ENCODE measurements at places on chromosomes 2 and 18.
A peak's percentile ranks its signal among the peaks of the same experiment; 100 is the strongest.

DNA sequence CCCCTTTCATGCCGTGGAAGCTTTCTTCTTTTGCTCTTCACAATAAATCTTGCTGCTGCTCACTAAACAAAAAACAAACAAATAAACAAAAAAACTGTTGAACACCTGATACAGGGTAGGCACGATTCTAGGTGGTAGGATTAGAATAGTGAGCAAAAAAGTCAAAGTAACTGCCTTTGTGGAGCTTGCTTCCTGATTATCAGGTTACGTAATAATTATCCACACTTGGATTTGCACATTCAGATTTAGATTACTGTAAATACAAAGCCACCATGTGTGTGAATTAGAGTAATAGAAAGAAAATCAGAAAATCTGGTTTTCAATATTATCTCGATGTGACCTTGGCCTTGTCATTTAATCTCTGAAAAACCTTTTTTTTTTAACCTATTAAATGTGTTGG lies 307.1 kb downstream of the NRXN1 start:
- no peak for DNase-seq

- DNase-seq = no peak
Observed at GRCh38 chr2:7866825-7867224, 815.0 kb upstream of the ID2 start.

DNA sequence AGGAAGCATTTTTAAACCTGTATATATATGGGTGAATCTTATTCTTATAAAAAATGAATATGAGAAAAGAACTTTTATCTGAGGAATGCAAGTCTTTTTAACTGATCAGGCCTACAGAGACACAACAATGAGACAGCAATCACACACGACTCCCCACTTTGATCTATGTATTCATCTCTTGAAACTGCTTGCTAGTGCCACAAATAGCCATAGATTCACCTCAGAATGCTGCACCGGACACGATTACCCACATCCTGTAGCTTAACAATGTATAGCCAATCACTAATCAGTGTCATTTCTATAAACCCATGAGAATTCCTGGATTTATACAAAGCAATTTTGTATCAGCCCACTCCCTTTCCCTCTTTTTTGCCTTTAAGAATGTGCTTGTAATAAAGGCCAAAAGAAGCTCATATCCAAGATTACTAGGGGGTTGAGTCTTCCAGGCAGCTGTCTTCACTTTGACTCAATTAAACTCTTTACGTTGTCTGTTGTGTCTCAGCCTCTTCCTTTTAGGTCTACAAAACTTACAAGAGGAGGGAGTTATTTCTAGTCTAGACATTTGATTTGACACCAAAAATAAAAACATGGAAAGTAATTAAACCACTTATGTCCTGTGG lies 94.9 kb downstream of the MBD2 start:
- DNase-seq = peak; percentile 75

DNA sequence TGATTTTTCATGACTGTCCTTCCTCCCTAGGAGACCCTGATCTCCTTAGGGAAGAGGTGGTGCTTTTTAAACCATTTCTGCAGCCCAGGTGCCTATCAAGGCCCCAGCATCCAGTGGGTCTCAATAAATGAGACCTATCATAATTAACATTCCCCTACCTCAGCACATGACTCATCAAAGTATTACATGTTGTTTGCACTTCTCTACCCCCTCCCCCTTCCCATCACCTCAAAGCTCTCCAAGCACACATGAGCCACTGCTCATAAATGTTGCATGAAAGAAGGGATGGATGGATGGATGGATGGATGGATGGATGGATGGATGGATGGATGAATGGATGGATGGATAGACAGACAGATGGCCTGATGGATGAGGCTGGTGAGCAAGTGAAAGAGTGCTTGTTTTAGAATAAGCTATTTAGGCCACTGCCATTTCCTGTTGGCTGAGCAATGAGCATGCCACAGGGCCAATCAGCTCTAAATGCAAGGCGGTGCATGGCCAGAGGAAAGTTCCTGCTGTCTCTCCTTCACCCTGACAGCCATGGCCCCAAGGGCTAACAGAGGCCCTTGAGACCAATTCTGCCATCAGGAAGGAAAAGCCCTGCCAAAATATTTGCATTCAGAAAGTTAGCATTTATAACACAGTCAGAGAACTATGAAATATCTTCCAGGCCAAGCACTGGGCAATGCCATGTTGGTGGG lies 20.9 kb upstream of the STEAP3 start:
- DNase-seq = no peak

- DNase-seq = no peak
Observed at GRCh38 chr2:55097461-55098410, 47.5 kb upstream of the RTN4 start.

- no peak for DNase-seq
Observed at GRCh38 chr2:101893681-101894381, 97.9 kb upstream of the IL1R2 start.

DNA sequence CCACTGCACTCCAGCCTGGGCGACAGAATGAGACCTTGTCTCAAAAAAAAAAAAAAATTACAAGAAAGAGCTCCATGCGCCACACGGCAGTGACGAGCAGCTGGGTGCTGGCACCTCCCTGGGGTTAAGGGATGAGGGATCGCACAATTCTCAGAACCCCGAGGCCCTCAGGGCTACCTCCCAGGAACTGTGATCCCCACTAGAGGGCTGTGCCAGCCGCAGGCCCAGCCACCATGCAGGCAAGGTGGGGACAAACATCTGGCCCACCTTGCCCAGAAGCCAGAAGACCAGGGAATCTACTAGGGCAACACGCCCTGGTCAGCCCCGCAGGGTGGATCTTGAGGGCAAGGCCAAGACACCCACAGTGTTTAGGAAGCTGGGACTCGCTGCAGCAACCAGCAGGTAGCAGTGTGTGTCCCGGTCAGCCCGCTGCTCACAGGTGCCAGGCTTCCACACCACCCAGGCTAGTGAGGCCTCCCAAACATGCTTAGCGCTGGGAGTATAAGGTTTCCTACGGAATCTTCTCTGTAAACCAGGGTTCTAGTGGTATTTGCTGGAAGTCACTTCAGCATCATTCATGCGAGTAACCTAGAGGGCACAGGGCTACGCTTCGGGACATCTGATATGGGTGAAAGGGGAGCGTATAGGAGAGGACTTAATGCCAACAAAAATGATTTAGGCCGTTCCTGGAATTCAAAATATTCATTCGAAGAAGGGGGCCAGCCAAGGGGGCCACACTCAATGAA lies 6.7 kb downstream of the SAG start:
- no peak for DNase-seq

GRCh38 chr2:189086710-189087109 lies 92.9 kb downstream of the COL5A2 start:
- DNase-seq = no peak

DNA sequence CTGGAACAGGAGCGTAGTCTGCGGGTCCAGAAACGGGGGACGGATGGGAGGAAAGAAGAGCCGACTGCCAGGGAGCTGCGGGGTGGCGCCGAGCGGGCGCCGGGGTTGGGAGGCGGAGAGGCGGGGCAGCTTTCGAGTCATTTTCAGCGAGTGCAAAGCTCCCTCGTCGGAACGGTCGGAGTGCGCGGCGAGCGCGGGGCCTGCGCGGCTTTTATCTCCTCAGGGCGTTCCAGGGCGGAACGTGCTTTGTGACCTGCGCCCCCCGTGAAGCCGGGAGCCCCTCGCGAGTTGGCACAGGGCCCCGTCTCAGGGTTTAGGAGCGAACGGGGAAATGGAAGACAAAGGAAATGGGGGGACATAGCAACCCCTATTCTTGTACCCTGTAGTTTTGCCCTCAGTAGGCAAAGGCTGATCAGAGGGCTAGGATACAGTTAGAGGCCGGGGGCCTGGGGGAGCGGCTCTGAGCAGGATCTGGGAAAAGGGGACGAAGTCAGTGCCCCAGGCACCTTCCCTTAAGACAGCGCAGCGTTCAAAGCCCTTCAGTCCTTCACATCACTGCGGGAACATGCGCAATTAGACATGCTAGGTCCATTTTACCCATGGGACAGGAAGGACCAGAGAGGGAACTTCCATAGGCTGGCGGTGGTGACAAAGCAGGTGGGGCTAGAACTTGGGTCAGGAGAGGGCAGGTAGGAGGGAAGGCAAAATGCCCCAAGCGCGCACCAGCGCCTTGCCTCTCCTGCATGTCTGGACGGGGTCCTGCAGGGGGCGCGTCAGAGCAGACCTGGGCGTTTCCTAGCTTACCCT lies 60.1 kb upstream of the IL1RL1 start:
- peak; percentile 64 for DNase-seq

- no peak for DNase-seq
Observed at GRCh38 chr2:119684518-119684917, 5.5 kb downstream of the TMEM177 start.

GRCh38 chr2:222232839-222233238 lies 66.0 kb downstream of the PAX3 start:
- no peak for DNase-seq

- no peak for DNase-seq
Observed at GRCh38 chr18:6022845-6023244, 127.5 kb upstream of the TMEM200C start.

GRCh38 chr2:62787386-62787785 lies 81.9 kb downstream of the EHBP1 start:
- peak; percentile 31 for DNase-seq

DNA sequence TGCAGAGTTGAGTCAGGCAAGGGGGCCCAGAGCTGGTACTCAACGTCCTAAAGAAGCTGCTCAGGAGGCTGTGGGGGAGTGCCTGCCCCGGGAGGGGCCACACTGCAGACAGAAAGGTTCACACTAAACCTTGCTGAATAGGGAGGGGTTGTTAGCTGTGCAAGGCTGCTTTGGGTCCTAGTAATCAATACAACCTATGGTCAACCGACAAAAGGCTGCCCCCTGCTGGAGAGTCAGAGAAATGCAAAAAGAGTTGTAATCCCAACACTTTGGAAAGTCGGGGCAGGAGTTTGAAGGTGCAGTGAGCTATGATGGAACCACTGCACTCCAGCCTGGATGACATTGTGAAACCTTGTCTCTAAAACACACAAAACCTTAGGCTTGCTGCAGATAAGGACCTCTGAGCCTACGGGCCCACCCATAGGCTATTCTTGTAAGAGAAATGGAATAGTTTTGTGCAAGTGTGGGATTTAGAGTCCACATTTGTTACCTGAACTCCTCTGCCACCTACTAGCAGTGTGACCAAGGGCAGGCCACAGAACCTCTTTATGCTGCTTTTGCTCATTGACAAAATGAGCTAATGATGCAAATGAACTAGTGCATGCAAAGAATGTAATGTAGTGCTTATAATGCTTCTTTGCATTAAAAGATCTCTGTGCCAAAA lies 81.5 kb downstream of the PRPF40A start:
- DNase-seq = peak; percentile 65

GRCh38 chr2:31997653-31998052 lies 13.2 kb downstream of the MEMO1 start:
- DNase-seq = peak; percentile 23

- DNase-seq = no peak
Observed at GRCh38 chr2:172311921-172312345, 115.5 kb upstream of the ITGA6 start.

- DNase-seq = no peak
Observed at GRCh38 chr18:5107988-5108387, 89.1 kb downstream of the AKAIN1 start.

DNA sequence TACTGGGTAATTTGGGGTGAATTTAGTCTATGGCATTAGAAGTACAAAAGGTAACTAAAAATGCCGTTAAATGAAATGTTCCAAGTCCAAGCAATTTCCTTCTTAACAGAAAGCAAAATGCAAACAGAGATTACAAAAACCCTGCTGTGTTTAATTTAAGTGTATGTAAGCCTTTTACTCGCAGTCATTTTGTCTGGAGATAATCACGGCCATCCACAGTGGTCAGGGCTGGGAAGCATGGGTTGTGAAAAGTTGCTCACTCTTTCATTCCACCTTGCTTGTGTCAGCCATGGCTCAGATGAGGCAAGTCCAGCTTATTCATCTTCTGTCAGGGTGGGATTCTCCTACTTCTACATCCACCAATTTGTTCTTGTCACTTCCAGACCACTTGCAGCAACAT lies 983.6 kb upstream of the ZEB2 start:
- DNase-seq = no peak

GRCh38 chr18:9475643-9476591 lies 604 bp downstream of the RALBP1 start:
- DNase-seq = peak; percentile 29

GRCh38 chr2:19989342-19989666 lies 601 bp downstream of the WDR35 start:
- DNase-seq = no peak

DNA sequence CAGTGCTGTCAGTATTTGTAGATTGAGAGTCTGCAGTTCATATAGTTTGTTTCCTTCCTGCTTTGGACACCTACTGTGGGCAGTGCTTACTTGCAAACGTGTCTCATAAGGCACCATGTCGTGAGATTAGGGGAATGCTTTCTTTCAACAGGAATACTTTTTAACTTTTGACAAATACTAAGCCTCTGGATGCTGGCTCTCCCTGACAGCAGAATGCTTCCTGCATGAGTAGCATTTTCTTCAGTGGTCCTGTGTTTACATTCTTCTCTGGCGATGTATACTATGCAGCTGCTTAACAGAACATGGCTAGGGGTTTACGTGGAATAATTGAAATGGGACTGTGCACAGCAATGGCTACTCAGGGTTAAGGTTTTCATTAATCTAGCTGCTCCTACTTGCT lies 807.5 kb downstream of the MBD2 start:
- DNase-seq = no peak

- DNase-seq = peak; percentile 23
Observed at GRCh38 chr2:147937744-147938349, 82.7 kb downstream of the ORC4 start.

- DNase-seq = peak; percentile 25
Observed at GRCh38 chr2:236352761-236353593, 88.8 kb upstream of the ASB18 start.

DNA sequence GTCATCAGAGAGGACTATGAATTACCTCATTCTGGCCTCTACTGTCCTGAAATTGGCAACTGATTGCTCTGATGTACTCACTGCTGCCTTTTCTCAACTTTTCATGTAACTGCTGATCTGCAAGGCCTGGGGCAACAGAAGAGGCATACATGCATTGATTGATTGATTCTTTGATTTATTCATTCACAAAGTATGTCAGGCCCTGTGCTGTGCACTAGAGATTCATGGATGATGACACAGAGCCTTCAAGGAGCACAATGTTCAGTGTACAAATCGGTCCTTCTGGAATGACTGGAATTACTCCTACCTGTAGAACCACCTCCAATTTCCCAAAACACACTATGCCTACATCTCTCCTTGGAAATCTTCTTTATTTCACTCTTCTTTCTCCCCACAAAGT lies 111.3 kb downstream of the LRATD1 start:
- DNase-seq = no peak

DNA sequence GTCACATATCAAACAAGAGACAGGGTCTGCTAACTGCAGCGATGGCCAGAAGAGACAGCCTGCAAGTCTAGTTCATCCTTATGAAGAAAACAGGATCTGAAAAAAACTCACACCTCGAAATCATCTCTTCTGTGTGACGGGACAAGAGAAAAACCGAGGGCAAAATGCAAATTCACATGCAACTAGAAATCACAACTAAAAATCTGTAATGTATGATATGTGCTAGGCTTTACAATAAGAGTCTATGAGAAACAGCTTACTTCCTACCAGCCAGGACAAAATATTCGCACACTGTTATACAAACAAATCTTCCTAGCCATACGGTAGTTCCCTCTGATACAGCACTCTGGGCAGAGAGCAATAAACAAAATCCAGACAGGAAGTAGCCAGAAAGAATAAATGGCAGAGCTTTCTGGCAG lies 48.8 kb downstream of the ANKRD44 start:
- DNase-seq = no peak

Data from activated CD4-positive, alpha-beta T cell treated with anti-CD3 and anti-CD28 coated beads, Interleukin-2, amount 50 U/mL, for 16 hours (primary cell).